ENCODE measurements at places on chromosomes 7 and 10.

DNA sequence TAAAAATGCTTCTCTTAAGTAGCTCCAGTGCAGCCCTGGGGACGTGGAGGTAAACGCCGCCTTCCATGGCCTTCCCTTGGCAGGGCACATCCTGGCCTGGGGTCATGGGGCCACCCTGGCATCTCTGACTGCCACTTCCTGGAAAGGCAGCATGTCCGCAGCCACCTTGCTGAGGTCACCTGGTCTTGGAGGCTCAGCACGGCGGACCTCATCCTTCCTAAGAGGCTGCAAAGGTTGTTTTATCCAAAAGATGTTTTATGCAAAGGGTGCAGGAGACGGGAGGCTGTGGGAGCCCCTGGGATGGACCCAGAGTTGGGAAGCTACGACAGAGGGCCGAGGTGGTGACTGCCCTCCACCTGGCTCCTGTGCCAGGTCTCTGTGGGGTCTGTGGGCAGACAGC is 106.0 kb downstream of the TCERG1L start:
- no peak for DNase-seq

GRCh38 chr10:71990706-71991269 is 26.6 kb downstream of the CHST3 start:
- no peak for DNase-seq

- DNase-seq: no peak
Observed at GRCh38 chr7:156141941-156142340, 329.7 kb upstream of the SHH start.

GRCh38 chr7:106774768-106775551 is 90.1 kb upstream of the PIK3CG start:
- peak; percentile 38 for DNase-seq

DNA sequence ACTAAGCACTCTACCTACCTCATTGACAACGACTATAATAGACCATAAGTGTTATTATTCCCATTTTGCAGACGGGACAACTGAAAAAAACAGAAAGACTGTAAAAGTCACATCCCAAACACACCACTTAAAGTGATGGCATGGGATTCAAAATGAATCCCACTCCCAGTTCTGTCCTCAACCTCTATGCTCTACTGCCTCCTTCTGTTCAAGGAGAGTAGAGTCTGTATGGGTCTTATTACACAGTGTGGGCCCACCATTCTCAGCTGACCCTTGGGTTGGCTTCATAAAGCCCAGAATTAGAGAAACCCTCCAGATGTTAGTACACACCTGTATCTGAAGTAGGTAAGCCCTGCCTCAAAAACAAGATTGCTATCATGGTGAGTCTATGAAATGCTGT is 102.2 kb downstream of the GRM8 start:
- no peak for DNase-seq

GRCh38 chr10:15370856-15371701 is at the start of gene FAM171A1:
Gene FAM171A1, minus strand, starts transcription at chr10:15371289. Its CDS starts 237 bp downstream, at chr10:15371052.
- peak; percentile 50 for DNase-seq

DNA sequence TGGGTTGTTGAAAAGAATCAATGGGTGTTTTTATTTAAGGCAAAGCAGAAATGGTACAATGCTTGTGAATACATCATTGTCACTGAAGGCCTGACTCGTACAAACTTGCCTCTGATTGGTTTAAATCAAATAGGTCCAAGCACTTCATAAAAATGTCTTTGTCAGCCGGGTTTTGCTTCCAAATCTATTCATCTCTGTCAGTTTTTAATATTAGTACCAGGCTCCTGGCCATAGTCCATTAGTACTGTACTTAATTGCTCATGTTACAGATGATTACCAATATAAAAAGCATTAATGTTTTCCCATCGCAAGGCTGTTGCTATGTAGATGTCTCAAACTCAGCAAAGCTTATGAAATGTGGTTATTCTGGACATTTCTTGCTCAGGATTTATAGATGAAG is 171.9 kb downstream of the ARID5B start:
- no peak for DNase-seq

DNA sequence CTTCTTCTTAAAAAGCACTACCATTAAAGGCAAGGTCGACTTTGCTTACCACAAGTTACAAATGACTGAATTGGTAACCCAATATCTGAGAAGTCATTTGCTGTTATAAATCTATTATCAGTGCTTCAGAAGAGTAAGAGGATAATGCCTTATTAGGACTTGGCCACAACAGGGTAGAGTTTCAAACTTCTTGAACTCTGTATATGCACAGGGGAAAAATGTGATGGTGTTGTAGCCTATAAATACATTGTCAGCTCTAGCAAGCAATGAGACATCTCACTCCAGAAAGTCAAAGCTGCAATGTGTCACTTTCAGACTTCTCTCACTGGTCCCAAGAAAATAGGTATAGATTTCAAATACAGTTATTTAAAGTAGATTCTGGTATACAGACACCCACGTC is 9.3 kb downstream of the TFEC start:
- no peak for DNase-seq

DNA sequence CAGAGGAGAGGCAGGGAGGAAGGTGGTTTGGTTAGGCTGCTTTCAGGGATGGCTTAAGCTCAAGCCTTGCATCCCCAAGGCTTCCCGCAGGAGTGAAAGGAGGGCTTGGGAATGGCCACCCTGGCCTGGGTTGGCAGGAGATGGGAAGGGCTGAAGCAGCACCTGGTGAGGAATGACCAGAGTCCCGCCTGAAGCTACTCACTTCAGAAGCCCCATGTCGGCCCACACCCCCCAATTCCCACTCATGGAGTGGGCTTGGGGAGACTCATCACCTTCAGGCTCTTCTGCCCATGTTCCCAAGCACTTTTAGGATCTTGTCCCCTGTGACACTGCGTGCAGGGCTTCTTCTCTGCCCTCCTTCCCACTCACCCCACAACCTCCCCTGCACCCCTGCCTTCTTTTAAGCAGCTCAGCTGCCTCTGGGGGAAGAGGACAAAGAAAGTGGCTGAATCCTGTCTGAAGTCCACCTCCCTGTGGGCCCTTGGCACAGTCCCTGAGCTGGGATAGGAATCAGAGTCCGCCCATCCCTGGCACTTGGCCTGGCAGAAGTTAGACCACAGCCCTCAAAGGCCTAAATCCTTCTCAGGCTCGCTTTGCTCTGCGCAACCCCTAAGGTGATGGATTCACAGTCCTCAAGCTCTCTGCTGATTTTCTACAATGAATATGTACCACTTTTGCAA is 16.5 kb downstream of the RGR start:
- DNase-seq: no peak

- DNase-seq: no peak
Observed at GRCh38 chr7:77791336-77791735, 6.9 kb downstream of the TMEM60 start.

GRCh38 chr7:7706101-7706511 is 12.3 kb downstream of the RPA3 start:
- DNase-seq: no peak

DNA sequence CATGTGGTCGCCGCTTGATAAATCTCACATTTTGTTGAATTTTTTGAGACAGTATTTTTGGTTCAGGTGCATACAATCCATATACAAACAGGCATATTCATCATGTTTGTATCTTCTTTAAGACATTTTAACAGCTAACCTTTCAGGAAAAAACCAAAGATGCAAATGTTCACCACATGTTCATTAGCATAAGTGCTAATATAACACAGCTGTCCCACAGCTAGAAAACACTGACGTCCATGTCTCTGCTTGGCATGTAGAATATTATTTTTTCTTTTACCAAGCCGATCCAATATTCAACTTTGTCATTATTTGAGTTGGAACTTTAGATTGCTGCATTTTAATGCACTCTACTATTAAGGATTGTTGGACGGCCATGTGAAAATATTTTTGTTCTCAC is 31.2 kb downstream of the BMPER start:
- DNase-seq: no peak

GRCh38 chr7:143280566-143280965 is 4.2 kb upstream of the TMEM139 start:
- no peak for DNase-seq

DNA sequence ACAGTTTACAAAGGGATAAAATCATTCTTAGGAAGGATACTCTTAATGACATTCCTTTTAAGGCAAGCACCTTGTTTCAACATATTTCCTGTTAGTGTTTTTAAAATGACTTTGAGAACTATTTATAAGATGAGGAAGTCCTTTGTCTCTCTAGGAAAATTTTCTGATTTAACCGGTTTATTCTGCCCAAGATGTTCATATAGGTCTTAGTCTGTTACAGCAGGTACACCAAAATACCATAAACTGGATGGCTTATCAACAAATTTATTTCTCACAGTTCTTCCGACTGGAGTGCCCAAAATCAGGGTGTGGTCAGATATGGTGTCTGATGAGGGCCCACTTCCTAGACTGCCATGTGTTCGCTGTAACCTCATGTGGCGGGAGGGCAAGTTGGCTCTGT is 77.9 kb downstream of the GSAP start:
- DNase-seq: no peak

DNA sequence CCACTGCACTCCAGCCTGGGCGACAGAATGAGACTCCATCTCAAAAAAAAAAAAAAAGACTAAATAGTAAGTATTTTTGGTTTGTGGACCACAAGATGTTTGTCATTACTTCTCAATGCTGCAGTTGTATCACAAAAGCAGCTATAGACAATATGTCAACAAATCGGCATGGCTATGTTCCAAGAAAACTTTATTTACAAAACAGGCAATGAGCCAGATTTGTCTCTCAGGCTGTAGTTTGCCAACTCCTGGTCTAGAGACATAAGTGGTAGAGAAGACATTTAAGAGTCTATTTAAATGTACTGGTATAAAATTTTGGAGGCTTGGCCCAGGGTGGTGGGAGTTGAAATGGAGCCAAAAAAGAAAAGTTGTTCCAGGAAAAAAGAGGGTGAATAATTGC is 185.8 kb downstream of the SORCS1 start:
- DNase-seq: no peak

DNA sequence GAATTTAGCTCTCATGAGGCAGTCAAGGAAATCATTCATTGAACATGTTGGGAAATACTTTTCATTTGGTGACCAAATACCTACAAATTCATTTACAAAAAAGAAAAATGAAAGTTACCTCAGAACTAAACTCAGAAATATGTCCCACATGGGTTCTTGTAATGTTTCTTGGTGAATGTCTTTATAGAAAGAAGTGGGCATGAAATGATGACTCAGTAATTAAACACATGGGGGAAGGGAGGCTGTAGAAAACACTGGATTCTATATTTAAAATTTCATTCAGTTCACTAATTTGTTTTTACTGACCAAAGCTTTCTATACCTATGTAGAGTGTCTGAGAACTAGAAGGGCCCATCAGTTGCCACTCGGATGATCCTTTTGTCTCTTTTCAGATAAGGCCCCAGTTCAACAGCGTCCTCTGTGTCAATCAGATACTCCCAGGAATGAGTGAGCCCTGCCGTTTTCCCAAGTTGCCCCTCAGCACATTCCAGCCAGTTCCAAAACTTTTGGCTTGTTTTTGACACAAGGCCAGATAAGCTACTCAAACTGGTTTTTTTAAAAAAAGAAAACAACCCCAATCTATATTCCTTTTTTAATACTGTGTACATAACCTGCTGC is 49.3 kb upstream of the AGBL3 start:
- no peak for DNase-seq

DNA sequence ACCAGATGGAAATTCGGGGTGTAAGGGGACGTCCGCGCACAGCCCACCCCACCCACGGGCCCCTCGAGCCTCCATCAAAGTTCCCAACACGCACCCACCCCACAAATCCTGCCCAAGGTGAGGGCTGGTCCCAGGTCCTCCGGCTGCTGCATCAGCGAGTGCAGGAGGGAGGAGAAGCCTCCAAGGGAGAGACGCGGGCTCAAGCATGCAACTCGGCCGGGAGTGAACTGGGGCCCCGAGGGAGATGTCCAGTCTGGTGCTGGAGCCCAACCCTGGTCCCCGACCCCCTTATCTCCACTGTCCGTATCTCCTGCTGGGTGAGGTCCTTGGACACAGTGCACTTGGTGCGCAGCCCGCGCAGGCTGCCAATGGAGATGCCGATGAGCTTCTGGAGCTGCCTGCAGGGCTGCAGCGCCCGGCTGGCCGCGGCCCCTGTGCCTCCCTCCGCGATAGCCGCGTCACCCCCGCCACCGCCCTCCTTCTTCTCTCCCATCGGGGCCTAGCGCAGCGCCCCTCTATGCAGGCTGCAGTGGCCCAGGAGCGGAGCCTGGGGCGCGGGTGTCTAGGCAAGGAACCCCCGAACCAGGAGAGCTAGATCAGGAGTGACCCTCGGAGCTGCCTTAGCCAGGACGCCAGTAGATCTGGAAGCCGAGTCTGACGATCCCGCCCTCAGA is 489.2 kb downstream of the ZNF33B start:
- no peak for DNase-seq

GRCh38 chr10:24912215-24912614 is 40.2 kb downstream of the PRTFDC1 start:
- DNase-seq: no peak

DNA sequence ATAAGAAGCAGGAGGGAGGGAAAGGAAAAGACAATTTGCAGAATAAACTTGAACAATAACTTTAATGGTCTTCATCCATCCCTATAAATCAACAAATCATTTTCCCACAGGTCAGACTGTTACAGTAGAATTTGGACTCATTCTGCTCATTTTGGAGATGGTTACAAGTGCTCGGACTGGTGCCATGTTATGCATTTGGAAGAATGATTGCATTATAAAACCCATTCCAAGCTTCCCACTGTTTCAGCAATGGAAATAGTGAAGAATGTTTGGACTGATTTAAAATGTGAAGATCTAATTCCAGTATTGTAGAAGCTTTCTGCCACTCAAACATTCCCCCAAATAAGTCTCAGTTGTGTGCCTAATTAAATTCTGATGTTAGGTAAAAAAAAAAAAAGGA is 99.7 kb upstream of the ZEB1 start:
- no peak for DNase-seq

DNA sequence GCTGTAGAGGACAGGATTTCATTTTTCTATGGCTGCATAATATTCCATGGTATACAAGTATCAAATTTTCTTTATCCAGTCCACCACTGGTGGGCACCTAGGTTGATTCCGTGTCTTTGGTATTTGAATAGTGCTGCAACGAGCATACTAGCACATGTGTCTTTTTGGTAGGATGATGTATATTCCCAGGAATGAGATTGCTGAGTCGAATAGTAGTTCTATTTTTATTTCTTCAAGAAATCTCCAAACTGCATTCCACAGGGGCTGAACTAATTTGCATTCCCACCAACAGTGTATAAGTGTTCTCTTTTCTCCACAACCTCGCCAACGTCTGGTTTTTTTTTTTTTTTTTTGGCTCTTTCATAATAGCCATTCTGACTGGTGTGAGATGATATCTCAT is 550.0 kb downstream of the REEP3 start:
- no peak for DNase-seq

DNA sequence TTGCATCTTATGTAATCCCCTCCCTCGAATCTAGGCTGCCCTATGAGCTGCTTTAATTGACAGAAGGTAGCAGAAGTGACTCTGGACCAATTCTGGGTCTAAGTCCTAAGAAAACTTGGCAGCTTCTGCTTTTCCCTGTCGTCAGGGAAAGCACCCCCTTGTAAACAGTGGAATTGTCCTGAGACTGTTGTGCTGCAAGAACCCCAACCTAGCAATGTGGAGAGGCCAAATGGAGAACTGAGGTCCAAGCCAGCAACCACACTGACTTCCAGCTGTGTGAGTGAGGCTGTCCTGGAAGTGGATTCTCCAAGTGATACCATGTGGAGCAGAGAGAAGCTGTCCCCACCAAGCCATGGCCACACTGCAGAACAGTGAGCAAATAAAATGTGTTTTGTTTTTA is 75.5 kb downstream of the ARHGAP22 start:
- DNase-seq: no peak

Measured in stimulated activated CD8-positive, alpha-beta memory T cell treated with anti-CD3 and anti-CD28 coated beads, Interleukin-7, amount 100 ng/mL, for 4 hours (primary cell).